ENCODE measurements at places on chromosomes 11 and 22. TPM values are rescaled to one million over a fixed set of nuclear protein-coding genes. Genes with fewer than 3 reads are reported as not detected.

RNF215 gene
- total RNA-seq, result 10.8 TPM

P2RX6 gene
- 0.22 TPM for total RNA-seq

FAM180B gene
- total RNA-seq, result not detected

OR56A1 gene
- not detected for total RNA-seq

Measured in thoracic aorta endothelial cell (primary cell).